NCI-H2029 (cell line): ENCODE measurements at places on chromosomes 2 and 18.

GRCh38 chr18:24988253-24988840 lies 363.6 kb downstream of the ZNF521 start:
- DNase-seq: no peak

DNA sequence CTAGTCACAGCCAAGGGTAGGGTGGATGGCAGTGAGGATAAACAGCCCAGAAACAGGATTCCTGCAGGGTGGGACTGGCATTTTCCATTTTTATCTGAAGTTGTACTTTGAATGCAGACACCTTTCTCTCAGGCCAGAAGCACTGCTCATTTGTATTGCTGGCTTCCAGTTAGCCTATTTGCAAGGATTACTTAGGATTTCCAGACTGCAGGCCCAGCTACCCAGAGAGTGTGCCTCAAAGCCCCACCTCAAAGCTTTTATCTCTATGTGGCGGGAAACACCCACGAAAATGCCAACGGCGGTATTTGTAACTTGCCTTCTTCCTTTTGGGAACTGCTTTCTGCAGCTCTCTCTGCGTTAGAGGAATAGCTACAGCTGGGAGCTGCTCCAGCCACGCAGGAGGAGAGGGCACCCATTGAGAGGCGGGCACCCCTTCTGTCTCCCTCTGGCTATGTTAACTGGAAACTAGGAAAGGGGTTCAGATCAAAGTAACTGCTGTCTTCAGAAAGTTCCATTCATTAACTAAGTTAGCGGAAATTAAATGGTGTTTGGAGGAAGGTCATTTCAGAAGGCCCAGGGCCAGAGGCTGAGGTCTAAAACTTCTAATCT lies 144.9 kb downstream of the TGIF1 start:
- DNase-seq: no peak

GRCh38 chr2:55856936-55857335 lies 66.6 kb downstream of the EFEMP1 start:
- DNase-seq: no peak

GRCh38 chr2:45382744-45383143 lies 228.3 kb downstream of the SRBD1 start:
- DNase-seq: no peak

GRCh38 chr2:231737761-231738160 lies 29.4 kb downstream of the PTMA start:
- no peak for DNase-seq

GRCh38 chr2:224379986-224380385 lies 21.9 kb downstream of the FAM124B start:
- DNase-seq: no peak

DNA sequence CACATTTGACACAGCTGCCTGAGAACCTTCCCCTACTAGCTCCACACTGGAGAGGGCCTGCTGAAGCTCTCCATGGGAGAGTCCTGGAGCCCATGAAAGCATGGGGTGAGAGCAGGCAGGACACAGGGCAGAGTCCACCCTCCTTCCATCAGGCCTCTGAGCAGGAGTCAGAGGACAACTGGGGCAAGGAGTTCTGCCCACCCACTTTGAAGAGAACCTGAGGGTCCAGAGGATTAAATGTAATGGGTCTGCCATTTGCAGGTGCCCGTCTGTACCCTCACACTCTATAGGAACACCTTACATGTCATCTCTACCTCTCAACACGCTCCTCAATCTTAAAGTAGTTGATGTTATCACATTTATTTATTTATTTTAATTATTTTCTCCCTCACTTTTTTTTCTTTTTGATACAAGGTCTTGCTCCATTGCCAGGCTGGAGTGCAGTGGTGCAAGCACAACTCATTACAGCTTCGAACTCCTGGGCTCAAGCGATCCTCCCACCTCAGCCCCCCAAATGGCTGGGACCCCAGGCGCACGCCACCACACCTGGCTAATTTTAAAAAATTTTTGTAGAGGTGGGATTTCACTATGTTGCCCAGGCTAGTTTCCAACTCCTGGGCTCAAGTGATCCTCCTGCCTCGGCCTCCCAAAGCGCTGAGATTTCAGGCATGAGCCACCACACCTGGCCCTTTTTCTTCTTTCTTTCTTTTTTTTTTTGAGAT lies 10.2 kb downstream of the ADRA2B start:
- DNase-seq: no peak

DNA sequence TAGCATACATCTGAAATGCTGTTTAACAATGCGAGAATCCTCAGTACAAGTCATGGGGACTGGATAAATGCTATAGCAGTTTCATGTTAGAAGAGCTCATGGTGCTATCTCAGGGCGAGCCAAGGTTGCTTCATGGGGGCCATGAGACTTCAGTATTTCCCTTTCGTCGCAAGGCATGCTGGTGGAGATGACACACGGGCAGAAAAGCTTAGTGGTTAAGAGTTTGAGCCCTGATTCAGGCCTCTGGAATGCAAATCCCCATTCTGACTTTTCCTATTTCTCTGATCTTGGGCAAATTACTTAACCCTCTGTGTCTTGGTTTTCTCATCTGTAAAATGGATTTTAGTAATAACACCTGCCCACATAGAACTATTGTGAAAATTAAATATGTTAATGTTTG lies 57.4 kb upstream of the EPHA4 start:
- DNase-seq: no peak

- DNase-seq: no peak
Observed at GRCh38 chr2:38106405-38107094, 30.6 kb upstream of the CYP1B1 start.

DNA sequence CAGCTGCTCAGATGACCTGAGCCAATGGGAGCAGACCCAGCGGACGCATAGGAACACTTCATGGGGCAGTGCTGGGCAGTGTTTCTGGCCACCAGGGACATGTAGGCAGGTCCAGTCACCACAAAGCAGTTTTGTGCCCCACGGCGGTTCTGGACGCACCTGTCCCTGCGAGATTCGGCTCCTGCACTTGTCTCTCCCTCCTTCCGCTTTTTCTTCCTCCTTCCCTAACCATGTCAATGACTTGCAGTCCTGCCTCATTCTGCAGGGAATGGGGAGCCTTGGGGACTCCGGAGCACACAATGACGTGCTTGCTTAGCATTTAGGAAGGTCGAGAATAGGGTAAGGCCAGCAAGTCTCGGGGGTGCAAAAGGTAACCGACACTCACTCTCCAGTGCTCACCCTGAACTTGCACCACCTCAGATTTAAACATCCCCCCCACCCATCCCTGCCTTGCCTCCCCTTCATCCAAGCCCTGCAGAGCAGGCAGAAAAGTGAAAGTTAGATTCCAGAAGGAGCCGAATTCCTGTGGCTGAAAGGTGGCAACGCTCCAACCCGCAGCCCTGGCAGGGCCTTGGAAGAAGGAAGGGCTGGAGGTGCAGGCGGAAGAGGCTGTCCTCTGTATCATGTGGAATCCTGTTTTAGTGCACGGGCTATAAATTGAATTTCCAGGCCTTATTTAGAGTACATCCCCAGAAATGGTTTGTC lies 40.5 kb upstream of the ATG16L1 start:
- peak; percentile 58 for DNase-seq

DNA sequence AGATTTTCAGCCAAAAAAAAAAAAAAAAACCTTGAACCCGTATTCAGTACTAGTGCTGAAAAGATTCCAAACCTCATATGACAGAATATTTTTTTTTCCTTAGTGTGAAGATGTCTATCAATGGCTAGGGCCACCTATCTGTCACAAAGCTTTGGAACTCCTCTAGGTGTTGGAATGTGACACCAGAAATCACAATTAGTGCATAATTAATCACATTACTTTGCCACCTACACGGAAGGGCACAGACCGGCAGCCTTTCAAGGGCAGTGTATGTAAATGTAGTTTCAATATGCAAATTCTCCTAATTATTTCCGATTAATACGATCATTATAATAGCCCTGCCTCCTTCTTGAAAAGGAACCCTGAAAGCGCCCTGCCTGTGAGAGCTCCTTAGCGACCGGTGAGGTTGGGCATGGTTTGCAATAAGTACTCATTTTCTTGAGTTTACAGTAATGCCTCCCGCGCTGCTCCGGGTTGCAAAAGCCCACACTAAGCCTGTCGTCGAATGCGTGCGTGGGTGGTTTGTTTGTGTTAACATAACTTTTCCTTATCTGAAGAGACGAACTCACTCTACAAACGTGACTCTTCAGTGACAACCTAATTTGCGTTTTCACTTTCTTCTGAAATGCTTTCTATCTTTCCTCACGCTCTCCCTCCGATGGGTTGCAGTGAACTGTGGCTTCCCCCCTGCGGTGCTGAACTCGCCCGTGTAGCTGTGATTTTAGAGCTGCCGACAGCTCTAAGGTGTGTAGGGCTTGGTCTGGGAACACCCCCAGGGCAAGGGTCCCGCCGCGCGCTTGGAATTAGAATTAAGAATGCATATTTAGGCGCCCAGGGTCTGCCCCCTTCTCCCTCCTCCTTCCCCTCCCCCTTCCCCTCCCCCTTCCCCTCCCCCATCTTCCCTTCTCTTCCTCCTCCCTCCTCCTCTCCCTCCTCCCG lies 765 bp upstream of the ID2 start:
- peak; percentile 67 for DNase-seq

DNA sequence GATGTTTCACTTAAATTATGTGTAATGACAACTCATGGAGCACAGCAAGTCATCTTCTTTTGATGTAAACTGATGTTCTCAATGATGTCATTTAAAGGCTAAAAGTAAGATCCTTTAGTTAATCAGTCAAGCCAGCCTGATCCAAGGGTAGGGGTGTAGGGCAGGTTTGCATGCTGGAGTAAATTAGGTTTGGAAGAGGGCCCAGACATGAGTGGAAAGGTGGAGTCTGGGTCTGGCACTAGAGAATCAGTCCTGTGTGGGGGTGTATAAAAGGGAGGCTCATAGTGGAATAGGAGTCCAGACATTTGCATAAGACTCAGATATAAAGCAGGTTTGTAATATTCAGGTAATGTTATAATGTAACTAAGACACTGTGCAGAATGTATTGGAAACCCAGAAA lies 88.8 kb upstream of the NYAP2 start:
- DNase-seq: peak; percentile 7

DNA sequence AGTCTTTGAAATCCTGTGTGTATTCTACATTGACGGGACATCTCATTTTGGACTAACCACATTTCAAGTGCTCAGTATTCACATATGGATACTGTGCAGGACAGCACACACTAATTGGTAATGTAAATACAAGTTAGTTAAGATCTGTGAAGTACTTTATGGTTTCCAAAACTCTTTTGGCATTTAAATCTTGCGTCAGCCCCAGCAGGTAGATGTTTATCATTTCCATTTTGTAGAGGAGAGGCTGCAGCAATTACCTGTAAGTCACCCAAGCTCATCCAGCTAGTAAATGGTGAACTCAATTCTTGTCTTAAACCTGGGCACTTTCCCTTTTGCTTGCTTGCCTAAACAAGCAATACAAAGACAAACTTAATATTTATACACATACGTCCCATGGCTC lies 1.6 kb upstream of the NAGK start:
- no peak for DNase-seq

DNA sequence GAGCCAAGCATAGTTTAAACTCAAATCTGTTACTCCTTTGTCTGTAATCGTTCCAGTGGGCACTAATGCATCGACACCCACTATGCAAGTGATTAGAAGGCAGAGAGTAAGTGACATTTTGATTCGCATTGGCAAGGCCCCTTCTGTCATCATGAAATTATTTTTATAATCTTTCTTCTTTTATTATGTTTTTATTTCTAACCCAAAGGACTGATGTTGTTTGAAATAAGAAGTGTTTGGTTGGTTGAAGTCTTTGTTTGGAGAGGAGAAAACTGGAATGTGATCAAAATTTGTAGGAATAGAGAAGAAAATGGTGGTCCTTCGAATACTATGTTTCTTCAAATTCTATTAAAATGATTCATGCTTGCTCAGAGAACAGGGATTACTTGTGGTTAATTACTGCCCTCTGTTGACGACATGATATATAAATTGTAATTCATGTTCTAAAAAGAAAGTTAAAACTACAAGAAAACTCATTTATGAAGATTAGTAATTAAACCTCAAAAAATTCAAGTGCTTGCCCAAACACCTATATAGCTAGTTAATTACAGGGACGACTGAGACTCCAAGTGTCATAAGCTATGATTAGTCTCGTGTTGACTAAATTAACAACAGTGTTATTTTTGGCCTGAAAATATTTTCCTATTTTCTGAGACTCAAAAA lies 26.4 kb upstream of the TFPI start:
- peak; percentile 48 for DNase-seq

DNA sequence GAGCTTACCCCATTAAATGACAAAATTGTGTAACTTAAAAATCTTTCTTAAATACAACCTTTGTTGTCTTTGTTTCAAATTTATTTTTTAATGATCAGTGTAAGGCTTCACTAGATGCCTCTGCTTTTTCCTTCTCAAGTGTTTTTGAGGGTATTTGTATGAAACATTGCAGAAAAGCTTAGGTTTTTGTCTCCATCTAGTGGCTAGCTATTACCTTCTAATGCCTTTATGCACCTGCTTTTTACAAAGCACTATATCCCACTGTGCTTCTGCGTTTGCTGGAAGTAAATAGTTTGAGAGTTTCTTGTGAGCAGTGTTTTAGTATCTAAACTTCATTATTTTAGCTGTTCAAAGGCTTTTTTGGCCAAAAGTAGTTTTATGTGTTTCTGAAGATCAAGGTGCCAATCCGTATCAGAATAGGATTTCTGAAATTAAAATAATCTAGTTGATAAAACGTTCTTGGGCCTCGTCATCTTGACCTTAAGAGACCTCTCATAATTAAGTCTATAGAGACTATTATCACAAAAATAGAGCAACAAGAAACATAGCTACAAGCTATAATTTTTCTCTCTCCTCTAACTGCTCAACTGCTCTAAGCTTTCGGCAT lies 47.0 kb downstream of the IWS1 start:
- peak; percentile 34 for DNase-seq

DNA sequence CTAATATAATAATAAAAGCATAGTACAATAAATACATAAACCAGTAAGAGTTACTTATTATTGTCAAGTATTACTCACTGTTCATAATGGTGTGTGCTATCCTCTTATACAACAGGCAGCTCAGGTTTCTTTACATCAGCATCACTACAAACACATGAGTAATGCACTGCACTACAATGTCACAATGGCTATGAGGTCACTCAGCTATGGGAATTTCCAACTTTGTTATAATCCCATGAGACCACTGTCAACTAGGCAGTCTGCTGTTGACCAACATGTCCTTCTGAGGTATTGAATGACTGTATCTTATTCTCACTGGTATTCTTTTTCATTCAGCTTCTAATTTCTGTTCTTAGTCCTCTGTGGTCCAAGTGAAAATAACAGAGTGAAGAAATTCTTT lies 250.4 kb upstream of the DSEL start:
- no peak for DNase-seq

- peak; percentile 72 for DNase-seq
Observed at GRCh38 chr2:6865346-6866274, at the start of gene CMPK2. TSS of gene CMPK2 (minus strand) at chr2:6865907. CDS start at chr2:6865696, 211 bp downstream.

GRCh38 chr2:156473445-156473844 lies 37.3 kb downstream of the GPD2 start:
- no peak for DNase-seq

DNA sequence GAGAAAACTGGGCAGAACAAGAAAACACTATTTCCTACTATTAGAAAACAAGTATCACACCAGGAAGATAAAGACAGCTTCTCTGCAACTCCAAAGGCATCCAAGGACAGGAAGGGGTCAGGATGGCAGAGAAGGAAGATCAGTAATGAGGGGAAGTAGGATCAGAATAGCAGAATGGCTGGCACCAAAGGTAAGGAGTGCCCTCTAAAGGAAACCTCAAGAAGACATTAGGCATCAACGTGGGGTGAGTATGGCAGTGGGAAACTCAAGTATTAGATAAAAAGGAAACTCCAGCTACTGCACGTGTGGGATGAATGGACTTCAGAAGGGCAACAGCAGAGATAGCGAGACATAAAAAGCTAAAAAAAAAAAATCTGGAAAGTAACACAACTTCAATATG lies 25.9 kb downstream of the HDLBP start:
- no peak for DNase-seq

GRCh38 chr18:74248595-74248994 lies 43.2 kb downstream of the CYB5A start:
- DNase-seq: no peak

GRCh38 chr2:182182436-182182835 lies 196.8 kb downstream of the PPP1R1C start:
- DNase-seq: no peak
